Activated effector memory CD4-positive, alpha-beta T cell treated with Interleukin-2 at 50 U/mL for 16 hours (primary cell): ENCODE measurements at places on chromosomes 4 and X.

DNA sequence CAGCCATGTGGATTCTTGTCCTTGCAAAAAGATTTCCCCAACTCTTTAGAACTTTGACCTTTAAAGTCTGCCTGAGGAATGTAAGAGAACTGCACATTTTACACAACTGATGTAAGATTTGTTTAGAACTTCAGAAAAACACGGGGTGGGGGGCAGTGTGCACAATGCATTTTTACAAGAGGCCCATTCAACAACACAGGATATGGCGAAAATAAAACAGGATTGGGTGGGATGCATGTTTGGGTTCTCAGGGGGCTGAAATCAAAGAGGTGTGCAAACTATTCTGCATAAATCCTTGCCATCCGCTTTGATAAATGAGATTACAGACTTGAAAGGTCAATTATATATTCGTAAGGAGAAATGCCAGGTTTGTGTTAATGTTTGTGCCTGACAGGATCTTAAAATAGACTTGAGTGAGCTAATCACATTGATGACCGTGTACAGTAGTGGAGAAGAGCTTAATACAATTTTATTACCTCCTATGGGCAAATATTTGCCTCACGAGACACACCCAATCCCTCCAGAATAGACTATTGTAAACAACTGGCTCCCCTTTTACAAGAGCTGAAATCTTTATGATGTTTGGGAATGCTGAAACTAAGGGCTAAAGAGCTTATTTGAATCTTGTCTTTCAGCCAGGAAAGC lies 184.1 kb upstream of the LEF1 start:
- DNase-seq: no peak

- DNase-seq: no peak
Measured at GRCh38 chrX:136627409-136627808, 20.5 kb upstream of the CD40LG start.

DNA sequence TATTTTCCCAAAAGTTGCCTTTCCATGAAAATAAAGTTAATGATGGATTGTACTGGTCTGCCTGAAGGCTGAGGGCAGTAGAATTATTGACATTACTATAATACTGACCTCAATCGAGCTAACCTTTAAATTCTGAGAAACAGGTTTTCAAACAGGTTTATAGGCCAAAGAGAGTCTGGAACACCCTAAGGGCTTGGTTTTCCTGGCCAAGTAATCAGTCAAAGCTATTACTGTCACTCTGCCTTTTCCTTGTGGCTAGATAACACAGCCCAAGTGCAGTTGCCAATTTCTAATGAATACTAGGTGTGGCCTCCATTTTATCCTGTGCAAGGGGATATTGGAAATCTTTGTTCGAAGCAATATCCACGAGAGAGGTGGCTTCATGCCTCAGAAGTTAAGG lies 75.2 kb downstream of the INTS12 start:
- DNase-seq: no peak

DNA sequence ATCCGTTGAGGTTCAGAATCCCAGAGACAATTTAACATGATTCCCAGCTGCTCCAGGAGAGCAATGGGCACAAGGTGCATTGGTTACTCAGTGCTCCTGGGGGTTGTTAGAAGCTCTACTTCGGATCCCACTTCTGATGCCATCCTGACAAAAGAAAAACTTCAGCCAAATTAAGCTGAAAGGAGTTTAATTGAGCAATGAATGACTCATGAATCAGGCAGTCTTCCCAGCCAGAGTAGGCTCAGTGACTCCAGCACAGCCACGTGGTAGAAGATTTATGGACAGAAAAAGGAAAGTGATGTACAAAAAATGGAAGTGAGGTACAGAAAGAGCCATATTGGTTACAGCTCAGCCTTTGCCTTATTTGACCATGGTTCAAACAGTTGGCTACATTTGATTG lies 95.7 kb downstream of the PWWP3B start:
- DNase-seq: no peak

- DNase-seq: no peak
Measured at GRCh38 chrX:104419211-104419610, 146.8 kb upstream of the IL1RAPL2 start.

DNA sequence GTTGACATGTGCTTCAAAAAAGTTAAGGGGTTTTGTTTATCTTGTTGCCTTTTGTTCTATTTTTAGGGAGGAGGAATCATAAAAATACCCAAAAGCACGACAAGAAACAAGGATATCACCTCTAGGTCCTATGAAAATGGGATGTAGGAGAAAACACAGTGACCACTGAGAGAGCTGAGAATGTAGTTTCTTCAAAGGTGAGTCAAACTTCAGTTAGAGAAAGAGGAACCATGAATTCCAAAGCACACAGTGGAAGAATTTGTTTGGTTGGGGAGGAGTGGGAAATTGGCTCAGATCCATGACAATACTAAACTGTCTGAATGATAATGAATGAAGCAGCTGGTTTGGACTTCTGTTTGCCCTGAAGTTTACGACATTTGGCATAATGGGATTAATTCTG lies 19.1 kb upstream of the FRYL start:
- no peak for DNase-seq

DNA sequence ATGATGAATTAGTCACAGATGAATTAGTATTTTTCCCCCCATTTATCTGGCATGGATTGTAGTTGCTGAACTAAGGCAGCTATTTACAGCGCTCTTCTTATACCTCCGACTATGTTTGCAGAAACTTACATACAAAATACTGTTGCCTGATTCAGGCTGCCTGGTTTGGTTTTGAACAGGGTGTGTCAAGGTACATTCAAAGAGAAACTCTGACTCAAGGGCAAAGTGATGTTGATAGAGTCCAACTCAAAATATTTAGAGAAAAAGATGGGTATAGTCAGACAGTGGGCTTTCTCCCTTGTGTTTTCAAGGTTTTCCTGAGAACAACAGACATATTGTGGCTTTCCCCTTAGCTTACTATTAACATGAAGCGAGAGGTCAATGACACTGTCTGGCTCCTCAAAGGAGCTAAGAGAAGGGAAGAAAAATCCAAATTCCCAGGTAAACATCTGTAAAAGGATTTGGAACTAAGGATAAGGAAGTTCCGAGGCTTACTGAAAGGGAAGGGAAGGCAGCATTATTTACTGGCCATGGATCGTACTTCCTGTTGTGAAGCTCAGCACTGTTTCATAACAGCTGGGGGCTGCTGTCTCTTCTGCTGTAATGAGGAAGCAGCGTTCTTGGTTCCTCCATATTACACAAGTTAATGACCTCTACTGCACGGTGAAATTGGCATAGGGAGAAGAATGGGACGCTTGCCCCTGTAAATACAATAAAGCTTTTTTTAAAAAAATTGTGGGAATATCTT lies 30.9 kb downstream of the FAM9C start:
- DNase-seq: no peak

DNA sequence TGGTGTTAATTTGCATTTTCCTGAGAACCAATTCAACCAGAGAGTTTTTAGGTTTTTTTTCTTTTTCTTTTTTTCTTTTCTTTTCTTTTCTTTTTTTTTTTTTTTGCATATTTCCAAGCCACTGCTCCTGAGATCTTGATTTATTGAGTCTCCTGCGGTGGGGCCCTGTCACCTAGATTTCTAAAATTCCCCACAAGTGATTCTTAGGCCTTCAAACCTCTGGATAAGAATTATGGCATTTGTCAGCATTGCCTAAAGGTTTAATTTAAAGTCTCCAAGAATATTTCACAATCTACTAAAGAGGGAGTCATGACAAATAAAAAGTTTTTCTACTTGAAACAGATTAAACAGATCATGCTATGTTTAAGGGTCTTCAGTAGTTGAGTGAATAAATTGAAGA lies 84.9 kb downstream of the GAB1 start:
- no peak for DNase-seq

- no peak for DNase-seq
Measured at GRCh38 chr4:89939546-89939945, 44.9 kb downstream of the MMRN1 start.

DNA sequence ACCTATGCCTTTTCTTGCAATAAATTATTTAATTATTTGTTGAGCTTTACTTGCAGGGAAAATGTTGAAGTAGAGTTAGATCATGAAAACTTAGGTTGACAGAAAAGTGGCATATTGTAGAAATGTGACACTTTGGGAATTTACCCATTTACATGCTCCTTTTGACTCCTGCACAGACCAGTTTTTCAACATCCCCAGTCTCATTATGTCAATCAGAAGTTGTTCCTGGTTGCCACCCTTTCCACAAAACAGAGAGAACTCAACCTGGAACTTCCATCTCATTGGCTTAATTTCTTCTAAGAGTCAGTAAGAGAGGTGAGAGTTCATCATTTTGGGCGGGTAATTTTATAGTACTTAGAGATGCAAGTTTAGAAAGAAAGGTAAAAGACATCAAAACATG lies 284.6 kb upstream of the ANKRD50 start:
- DNase-seq: no peak

DNA sequence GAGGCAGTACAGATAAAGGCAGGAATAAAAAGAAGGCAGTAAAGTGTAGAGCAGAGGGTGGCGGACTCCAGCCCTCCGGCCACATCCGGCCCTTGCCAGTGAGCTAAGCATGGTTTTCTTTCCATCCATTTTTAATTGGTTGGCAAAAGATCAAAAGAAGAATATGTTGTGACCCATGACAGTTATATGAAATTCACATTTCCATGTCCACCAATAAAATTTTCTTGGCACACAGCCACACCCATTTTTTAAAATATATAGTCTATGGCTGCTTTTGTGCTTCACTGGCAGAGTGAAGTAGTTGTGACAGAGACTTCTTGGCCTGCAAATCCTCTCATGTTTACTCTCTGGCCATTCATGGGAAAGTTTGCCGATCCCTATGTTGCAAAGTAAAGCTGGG lies 29.8 kb downstream of the SLC9A6 start:
- no peak for DNase-seq

DNA sequence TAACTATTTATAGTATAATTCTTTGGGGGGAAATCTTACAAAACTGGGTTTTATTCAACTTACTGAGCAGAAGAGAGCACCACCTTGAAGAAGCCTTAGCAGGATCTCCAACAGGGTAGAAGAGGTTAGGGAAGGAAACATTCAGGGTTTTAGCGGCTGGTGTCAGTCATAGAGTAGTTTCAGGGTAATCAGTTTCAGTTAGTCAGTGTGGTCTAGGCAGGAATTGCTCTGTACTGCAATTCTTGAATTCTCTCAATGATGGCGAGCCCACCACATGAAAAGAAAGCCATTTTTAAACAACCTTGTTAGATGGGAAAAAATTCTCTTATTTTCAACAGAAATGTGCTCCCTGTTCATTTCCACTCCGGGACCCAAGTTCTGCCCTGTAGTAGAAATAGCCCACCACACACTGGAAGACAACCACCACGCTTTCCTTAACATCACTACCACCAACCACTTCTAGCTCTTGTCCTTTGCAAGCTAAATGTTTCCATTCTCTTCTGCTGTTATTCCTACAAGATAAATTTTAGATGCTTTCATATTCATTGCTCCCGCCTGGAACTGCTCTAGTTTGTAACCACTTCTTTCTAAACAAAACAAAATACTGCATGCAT lies 25.9 kb downstream of the COL25A1 start:
- no peak for DNase-seq

DNA sequence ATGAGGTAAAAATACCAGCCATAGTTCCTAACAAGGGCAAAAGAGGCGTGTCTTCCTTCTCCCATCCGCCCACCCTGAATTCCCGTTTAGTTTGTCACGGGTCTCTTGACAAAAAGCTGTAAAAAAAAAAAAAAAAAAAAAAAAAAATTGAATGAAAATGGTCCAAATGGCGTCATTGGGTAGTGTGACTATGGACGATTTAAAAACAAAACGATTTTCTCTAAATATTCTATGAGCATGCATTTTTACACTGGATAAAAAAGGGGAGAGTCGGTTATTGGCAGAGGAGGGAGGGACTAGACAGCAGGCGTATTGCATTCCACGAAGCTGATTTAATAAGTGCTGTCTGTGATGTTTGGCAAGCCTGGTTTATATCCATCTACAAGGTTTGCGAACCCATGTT lies at the start of gene FAM133A:
Gene FAM133A, plus strand, starts transcription at position 338 of the 403 bp plus-strand sequence. CDS start 35,214 bp downstream, outside the sequence.
- DNase-seq: no peak
